ENCODE measurements at places on chromosomes 4 and X. TPM values are rescaled to one million over a fixed set of nuclear protein-coding genes. Genes with fewer than 3 reads are reported as not detected.

GRCh38 chr4:164606478-164606877 lies 147.5 kb upstream of the SMIM31 start:
- no peak for DNase-seq

DNA sequence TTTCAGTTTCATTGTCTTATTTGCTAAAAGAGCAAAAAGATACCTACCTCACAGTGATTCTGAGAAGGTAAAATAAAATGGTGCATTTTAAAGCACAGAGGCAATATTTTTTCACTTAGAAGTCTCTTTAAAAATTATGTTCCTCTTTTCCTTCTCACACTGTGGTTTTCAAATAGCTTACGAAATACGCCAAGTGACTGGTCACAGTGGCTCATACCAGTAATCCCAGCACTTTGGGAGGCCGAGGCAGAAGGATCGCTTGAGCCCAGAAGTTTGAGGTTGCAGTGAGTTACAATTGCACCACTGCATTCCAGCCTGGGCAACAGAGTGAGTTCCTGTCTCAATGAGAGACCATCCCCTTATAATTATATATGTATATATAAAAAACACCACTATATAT lies 372.6 kb downstream of the FBXO8 start:
- DNase-seq: no peak

GRCh38 chr4:22875587-22876257 lies 183.0 kb downstream of the GBA3 start:
- DNase-seq: no peak

DNA sequence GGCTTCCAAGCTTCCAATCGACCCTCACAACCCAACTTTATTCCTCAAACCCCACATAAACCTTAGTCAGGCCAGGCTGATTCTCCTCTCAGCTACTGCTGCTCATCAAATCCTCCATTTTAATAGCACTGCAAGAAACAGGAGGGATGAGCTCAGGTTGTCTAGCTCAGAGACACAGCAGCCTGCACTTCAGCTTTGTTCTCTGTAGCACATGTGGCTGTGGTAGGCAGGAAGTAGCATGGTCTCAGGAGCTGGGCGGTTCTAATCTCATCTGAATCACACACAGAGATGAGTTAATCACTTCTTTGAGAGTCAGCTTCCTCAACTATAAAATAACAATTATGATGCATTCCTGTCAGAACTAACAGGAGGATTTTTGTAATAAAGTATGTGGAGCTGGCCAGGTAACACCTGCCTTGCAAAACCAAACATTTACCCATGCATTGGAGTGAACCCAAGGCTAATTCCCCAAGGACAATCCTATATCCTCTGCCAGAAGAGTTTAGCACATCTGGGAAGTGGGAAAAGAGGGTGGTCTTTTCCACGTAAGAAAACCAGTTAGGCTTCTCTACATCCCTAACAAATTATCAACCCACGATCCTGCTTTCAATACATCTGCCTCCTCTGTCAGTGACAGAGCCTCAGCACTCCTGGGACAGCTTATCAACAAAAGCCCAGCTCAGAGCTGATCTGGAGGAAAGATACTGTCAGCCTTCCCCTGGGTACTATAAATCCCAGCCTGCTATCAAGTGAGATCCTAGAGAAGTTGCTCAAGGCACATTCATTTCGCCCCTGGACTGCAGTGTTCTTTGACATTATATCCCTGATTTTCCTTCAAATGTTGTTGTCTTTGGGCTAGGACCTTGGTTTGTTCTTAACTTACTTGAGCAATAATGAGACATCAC lies 32.8 kb downstream of the ELOVL6 start:
- DNase-seq: peak; percentile 43

- DNase-seq: no peak
These were observed 30.8 kb downstream of the DIAPH2 start for GRCh38 chrX:96715481-96715880.

DNA sequence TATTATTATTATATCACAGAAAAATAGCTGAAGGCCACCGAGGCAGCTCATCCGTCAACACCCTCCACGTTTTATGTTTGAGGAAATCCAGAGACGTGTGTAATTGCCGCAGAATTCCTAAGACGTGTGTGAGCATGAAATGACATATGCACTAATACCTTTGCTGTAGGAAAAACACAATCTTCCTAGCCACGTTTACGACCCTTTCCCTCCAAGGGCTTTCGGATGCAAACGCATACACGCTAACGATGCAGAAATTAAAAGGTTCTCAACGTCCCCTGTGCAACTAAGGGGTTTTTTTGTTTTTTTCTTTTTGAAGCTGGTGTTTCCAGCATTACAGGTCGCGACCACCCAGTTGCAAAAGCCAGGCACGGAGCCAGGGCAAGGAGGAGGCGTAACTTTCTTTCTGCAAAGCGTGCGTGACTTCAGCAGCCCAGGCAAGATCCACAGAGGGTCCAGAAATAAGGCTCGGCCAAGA lies 33.8 kb downstream of the CRLF2 start:
- no peak for DNase-seq

- no peak for DNase-seq
These were observed 104.7 kb upstream of the NOCT start for GRCh38 chr4:138910914-138911336.

GRCh38 chr4:109729117-109729717 lies 653 bp downstream of the PLA2G12A start:
- peak; percentile 59 for DNase-seq

- no peak for DNase-seq
These were observed 1389.5 kb downstream of the FAM133A start for GRCh38 chrX:95063554-95063953.

- no peak for DNase-seq
These were observed 515.5 kb downstream of the STPG2 start for GRCh38 chr4:97627750-97628149.

DNA sequence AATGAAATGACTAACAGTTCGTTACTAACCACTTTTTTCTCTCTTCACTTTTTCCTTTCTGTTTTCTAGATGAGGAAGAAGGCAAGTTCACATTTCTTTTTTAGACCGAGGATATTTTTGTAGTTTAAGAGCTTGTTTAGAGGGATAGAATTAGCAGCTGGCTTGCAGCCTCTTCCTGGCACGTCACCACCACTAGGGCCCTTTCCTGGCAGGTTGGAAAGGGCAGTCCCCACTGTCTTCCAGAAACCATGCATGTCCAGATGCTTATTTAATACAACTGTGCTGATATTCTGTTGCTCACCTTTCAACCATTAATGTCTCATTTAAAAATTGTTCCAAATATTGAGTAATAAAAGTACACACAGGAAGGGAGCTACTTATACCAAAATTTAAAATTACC lies 209.5 kb upstream of the PACRGL start:
- no peak for DNase-seq

GRCh38 chrX:149691794-149692193 lies 20.1 kb upstream of the MAGEA11 start:
- DNase-seq: no peak

GRCh38 chr4:151403656-151404055 lies 5.3 kb upstream of the FHIP1A start:
- no peak for DNase-seq

DNA sequence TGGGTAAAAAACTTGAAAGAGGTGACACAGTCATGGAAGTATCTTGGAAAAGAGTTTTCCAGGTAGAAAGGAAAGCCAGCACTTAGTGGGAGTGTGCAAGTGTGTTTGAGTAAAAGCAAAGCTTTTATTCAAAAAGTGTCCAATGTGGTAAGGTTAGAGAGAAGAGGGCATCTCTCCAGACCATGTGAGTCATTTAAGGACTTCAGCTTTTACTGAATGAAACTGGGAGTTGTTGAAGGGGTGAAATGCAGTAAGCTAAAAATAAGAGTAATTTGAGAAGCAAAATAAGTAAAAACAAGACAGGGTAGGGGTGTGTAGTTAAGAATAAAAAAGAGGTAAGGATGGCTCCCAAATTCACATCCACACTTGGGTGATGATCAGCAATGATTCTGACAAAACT lies 238.9 kb downstream of the SLC7A11 start:
- DNase-seq: no peak

DNA sequence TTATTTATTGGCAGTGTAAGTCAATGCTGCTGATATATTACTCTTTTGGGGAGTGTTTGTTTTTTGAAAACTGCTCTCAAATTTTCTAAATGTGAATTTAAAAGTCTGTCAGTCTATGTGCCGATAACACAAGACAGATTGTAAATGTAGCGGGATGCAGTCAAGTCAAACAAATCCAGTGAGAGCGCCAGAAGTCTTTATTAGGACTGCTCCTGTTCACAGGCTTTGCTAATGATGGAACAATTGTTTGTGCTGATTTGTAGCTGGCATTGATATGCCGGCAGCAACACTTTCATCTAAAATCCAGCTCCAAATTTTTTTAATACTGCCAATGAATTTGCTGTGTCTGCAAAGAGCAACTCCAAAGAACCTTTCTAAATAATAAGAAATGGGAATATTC lies 78.7 kb upstream of the TET2 start:
- DNase-seq: no peak

- DNase-seq: no peak
These were observed 498.4 kb downstream of the PDGFC start for GRCh38 chr4:156473151-156473550.

DNA sequence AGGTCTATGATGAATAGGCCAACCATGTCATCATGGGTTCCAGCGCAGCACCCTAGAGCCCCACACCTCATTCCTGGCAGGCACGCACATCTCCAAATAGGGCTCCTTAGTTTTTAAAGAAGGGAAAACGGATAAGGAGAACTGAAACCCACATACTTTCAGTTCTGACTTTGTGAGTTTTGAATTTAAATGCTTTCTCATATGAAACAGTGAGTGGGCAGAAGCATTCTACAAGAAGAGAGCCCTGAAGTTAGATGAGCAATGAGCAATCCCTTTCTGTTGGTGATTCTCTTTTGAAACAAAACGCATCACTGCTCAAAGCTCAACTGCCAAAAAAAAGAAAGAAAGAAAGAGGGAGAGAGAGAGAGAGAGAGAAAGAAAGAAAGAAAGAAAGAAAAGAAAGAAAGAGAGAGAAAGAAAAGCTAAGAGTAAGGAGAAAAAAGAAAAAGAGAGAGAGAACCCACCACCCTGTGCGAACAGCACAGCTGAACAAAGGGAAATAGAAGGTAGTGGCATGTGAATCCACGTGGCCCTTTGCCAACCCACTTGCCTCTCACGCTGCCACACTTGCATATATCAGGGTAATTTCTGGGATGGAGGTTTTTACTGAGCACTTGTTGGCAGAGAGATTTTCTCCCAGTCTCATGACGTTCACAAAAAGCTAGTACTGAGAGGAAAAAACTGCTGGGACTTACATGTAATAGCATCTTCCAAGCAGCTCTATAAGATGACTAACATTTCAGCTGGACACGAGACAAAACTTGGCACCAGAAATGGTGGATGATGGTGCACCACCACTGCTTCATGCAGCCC lies 31.0 kb downstream of the TMSB4X start:
- peak; percentile 58 for DNase-seq

DNA sequence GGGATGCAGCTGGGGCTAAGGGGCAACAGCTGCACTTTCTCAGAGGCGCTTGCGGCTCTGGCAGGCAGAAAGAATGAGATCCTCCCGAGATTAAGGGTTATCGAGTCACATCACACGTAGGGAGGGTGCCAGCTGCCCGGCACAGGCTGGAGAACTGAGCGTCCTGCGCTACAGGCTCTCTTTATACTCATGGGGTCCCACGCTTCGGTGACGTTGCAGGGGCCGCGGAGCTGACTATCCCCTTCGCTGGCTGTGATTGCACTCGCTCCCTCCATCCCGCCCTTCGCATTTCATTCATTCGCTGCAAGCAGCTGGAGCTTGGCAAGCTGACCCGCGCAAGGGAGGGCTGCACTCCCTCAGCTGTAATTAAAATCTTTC lies at the start of gene TACR3:
Gene TACR3, minus strand, starts transcription at position 156 of the 378 bp plus-strand sequence. CDS start 310 bp downstream, outside the sequence.
- no peak for DNase-seq

GRCh38 chr4:154478128-154478527 lies 13.5 kb downstream of the DCHS2 start:
- no peak for DNase-seq

GRCh38 chrX:69503782-69504625 lies at the start of gene NALF2:
Gene NALF2 (plus strand): TSS chrX:69504326. CDS start chrX:69505283, 957 bp downstream.
- DNase-seq: peak; percentile 75

- no peak for DNase-seq
These were observed 216.2 kb upstream of the BMP3 start for GRCh38 chr4:80814266-80814665.

DNA sequence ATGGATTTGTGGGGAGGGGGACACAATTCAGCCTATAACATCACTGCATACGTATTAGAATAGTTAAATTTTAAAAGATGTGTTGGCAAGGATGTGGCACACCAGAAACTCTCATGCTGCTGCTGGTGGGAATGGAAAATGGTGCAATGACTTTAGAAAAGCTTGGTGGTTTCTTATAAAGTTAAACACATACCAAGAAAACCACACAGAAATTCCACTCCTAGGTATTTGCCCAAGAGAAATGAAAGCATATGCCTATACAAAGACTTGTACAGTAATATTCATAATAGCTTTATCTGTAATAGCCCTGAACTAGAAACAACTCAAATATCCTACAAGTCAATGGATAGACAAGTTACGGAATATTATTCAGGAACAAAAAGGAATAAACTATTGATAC lies 71.3 kb upstream of the PDHA1 start:
- DNase-seq: no peak

DNA sequence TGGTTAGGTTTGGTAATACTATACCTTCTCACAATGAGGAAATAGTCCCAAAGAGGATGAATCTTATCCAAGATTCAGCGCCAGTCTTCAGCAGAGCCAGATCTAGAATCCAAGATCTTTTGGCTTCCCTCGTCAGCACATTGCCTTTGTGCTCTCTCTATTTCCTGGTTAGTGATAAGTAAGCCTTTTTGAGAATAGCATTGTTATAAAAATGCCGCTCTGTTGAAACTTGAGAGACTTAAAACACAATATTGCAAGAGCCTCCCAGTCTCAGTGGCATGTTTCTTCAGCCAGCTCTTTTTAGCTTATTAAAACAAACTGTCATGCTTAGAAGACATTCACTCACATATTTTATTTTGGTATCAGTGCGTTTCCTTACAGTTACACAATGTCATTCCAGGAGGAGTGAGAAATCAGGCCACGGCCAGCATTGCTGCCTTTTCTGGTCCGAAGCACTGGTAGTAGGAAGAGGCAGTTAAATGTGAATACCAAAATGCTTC lies 141.4 kb downstream of the KLHL8 start:
- DNase-seq: no peak

DNA sequence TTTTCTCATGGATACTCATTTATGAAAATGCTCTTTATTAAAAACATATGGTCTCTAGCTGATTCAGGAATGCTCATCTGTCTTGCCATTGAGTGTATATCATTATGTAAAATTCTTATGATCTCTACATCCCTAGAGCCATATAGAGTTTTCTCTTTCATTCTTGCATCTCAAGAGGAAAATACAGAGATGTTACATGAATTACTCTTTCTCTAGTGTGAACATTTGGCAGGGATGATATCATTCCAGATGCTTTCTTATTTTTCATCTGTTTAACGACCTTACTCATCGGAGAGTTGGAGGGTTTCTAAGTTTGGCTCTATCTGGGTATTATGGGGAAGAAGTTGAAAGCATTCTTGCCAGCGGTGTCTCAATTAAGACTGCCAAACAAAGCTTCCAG lies 202.9 kb upstream of the SLC7A11 start:
- no peak for DNase-seq

GRCh38 chr4:151712777-151713176 lies 48.0 kb downstream of the GATB start:
- DNase-seq: no peak

- DNase-seq: no peak
These were observed 66.1 kb upstream of the SOD3 start for GRCh38 chr4:24729119-24729730.

Gene NAA15
- total RNA-seq: 25.3 TPM

Gene CABS1
- not detected for total RNA-seq

Gene DBET
- not detected for total RNA-seq

Gene CXorf49
- total RNA-seq: not detected

Gene NAP1L3
- not detected for total RNA-seq

Gene JCHAIN
- 77.5 TPM for total RNA-seq

Gene ADH7
- total RNA-seq: not detected

Gene SPANXN4
- total RNA-seq: not detected

Gene APOOL
- 5.3 TPM for total RNA-seq

Gene MAGEB17
- total RNA-seq: not detected

Gene LUZP4
- total RNA-seq: not detected
